ENCODE measurements at places on chromosomes 3 and 15.

- peak; percentile 28 for DNase-seq
These were observed 21.2 kb downstream of the GCSAM start for GRCh38 chr3:112111785-112112402.

DNA sequence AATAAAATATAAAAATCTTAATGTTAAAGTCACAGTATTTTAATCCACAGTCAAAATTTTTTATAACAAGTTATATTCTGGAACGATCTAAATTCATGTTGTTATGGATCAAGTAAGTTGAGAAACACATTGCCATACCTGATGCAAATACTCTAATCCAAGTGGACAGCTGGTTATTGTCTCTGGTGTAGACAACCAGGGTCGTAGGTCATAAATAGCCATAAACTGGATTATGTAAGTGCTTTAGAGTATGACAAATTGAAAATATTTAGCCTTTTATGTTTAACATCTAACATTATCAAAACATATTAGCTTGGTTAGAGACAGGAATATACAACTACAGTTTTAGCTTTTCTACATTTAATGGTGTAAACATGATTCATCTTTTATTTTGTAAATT is 53.0 kb downstream of the PLSCR2 start:
- DNase-seq: no peak

- DNase-seq: no peak
These were observed 45.4 kb downstream of the WWTR1 start for GRCh38 chr3:149612456-149612855.

GRCh38 chr3:99974989-99975388 is 139.3 kb downstream of the FILIP1L start:
- DNase-seq: no peak

- no peak for DNase-seq
These were observed 59.7 kb downstream of the SEMA3G start for GRCh38 chr3:52385157-52385556.

GRCh38 chr15:87713475-87713879 is 543.1 kb downstream of the NTRK3 start:
- no peak for DNase-seq

- DNase-seq: no peak
These were observed 483.2 kb downstream of the RBMS3 start for GRCh38 chr3:29764041-29764440.

DNA sequence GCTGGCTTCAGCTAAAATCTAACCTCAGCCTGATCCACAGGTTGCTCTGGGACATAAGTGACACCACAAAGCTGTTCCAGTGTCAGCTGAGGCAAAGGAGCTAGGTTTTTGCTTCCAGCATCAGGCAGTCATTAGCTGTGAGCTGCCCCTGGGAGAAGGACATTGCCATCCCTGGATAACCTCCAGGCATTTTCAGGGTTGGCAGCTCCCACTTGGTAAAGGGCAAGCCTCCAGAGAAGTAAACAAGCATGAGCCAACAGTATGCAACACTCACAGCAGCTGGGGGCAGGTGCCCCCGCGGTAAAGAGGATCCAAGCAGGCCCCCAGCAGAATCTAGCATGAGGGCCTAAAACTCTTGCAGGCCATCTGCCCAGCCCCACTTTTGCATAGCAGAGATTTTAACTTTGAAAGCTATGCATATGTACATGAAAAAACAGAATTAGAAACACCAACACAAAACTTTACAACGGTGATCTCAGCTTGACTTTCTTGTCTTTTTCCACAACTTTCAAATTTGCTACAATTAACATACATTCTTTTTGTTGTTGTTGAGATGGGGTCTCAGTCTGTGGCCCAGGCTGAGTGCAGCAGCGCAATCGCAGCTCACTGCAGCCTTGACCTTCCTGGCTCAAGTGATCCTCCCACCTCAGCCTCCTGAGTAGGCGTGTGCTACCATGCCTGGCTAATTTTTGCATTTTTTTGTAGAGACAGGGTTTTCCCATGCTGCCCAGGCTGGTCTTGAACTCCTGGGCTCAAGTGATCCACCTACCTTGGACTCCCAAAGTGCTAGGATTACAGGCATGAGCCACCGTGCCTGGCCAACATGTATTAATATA is 83.8 kb upstream of the TPM1 start:
- DNase-seq: no peak

- no peak for DNase-seq
These were observed 363.0 kb downstream of the PLOD2 start for GRCh38 chr3:145798007-145798406.

DNA sequence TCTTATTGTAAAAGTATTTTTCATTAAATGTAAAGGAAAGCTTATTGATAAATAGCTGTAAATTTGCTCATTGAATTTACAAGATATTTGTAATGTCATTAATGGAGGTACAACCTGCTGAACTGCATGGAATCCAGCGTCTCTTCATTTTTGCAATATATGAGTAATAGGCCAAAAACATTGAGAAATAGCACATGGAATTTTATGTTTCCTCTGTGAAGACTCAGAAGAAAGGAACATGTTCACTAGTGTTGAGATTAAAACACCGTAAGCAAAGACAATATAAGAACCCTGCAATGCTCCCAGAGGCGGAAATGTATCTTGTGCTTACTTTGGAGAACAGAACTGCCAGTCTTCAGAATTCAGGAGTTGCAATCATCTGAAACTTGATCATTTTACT is 167.6 kb downstream of the ALDH1A2 start:
- no peak for DNase-seq

DNA sequence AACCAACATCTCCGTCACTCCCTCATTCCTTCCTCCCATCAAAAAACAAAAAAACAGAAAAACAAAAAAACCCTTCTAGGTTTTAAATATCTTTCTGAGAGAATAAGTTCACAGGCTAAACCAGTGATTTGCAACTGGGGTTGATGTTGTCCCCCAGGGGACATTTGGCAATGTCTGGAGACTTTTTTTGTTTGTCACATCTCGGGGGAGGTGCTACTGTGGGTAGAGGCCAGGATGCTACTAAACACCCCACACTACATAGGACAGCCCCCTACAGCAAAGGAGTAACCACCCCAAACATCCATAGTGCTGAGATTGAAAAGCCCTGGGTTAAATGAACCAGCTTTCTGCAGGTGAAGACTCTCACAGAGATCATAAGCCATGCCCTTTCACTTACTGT is 17.0 kb upstream of the PROK2 start:
- no peak for DNase-seq

GRCh38 chr15:62087671-62088352 is 21.0 kb downstream of the C2CD4A start:
- no peak for DNase-seq

DNA sequence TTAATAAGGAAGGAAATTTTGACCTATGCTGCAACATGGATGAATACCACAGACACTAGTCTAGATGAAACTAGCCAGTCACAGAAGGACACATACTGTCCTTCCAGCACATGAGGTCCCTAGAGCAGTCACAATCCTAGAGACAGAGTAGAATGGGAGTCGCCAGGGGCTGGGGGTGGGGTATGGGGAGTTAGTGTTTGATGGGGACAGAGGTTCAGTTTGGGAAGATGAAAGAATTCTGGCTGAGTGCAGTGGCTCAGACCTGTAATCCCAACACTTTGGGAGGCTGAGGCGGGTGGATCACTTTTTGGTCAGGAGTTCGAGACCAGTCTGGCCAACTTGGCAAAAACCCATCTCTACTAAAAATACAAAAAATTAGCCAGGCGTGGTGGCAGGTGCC is 99.2 kb downstream of the TPRA1 start:
- DNase-seq: no peak

DNA sequence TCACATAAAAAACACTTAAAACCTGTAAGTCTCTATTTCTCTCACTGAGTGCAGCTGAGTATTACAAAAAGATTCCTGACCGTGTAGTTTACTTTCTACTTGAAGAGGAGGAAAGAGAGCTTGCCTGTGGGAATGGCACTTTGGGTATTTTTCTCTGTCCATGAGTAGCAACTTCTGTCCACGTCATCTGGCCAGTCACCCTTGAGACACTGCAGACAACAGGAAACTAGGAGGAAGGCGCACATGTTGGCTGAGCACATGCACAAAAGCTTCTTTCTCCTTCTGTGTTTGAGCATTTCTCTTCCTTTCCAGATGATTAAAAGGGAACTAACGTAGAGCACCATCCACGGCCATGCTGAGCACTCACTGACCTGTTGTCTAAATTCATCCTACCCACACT is 19.7 kb downstream of the STARD5 start:
- no peak for DNase-seq

DNA sequence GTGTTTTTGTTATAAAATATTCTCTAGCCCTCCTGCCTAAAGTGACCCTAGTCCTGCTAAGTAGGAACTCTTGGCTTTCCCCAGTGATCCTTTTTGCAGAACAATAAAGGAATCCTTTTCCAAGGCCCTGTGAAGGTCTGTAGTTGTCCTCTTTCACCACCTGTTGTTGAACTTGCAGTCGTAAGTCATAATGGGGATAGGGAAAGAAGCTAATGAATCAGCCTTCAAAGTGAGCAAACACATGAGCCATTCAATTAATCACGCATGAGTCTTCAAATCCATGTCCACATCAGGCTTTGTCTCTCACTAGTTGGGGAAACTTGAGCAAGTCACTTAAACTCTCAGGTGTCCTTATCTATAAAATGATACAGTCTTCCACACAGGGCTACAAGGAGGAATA is 27.6 kb downstream of the ZNF860 start:
- DNase-seq: no peak

GRCh38 chr3:183844606-183845005 is 19.2 kb upstream of the MAP6D1 start:
- DNase-seq: no peak

- no peak for DNase-seq
These were observed 211.7 kb downstream of the ABHD5 start for GRCh38 chr3:43902415-43902814.

- no peak for DNase-seq
These were observed 181.4 kb downstream of the NTRK3 start for GRCh38 chr15:88075102-88075501.

DNA sequence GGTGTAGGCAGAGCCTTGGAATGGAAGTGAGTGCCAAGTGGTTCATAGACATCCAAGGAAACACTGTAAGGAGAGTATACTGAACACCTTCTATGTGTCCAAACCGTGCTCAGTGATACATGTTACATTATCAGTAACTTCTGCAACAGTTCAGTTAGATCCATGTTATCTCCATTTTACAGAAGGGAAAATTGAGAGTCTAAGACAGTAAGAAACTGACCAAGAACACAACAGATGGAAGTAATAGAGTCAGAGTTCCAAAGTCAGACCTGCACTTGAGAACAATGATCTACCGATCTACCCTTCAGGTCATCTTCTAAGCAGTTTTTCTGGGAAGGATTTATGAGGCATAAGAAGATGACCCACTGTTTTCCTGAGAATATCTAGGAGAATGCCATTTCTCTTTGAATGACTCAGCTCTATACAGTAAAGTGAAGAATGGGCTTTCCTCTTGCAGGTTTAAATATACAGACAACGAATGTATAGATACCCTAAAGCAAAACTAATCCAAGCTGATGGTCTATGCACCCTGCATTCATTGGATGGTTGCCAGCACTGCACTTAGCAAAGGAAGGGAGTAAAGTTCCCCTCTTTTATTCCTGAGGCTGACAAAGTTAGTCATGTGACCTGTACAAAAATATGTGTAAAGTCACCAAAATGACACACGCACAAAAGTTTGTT is 604.1 kb upstream of the MDFIC2 start:
- no peak for DNase-seq

GRCh38 chr3:72698154-72698917 is 149.9 kb downstream of the SHQ1 start:
- no peak for DNase-seq

- DNase-seq: no peak
These were observed 23.4 kb upstream of the SLC2A2 start for GRCh38 chr3:171049861-171050444.

Data from activated CD4-positive, alpha-beta T cell treated with anti-CD3 and anti-CD28 coated beads for 24 hours (primary cell).